Progenitor cell of endocrine pancreas (in vitro differentiated cells): ENCODE measurements at places on chromosomes 13 and 19. TPM values are rescaled to one million over a fixed set of nuclear protein-coding genes. Genes with fewer than 3 reads are reported as not detected.

DNA sequence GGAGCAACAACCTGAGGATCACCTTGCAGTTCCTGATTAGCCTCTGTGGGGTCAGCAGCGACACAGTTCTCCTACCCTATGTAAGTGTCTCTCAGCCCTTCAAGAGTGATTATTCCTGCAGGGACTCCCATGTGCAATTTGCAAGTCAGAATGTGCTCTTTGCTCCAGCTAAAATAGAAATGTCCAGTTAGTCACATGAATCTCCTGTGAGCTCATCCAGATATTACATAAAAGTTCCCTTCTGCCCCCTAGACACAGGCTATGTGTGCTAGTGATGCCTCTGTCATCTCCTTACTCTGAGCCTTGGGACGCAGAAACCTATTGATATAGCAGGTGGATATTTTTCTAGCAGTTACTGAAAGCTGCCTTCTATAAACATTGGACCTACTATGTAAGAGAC, 105.5 kb downstream of the ZAR1L start:
- no peaks in the 10 kb centered on the region for H3K27me3 ChIP-seq
- no peak overlapping the region for H3K4me3 ChIP-seq
- H3K4me1 ChIP-seq = peaks cover 11% of the 10 kb centered on the region
- no peak overlapping the region for H3K27ac ChIP-seq

Gene CKM
- not detected in 2 replicates for total RNA-seq

- no peak overlapping the region for H3K27ac ChIP-seq
- DNase-seq = no peak
- H3K4me1 ChIP-seq = peaks cover 8% of the 10 kb centered on the region
- peaks cover 11% of the 10 kb centered on the region for H3K27me3 ChIP-seq
These were observed 189.8 kb downstream of the KCTD12 start for GRCh38 chr13:76696370-76696769.

DNA sequence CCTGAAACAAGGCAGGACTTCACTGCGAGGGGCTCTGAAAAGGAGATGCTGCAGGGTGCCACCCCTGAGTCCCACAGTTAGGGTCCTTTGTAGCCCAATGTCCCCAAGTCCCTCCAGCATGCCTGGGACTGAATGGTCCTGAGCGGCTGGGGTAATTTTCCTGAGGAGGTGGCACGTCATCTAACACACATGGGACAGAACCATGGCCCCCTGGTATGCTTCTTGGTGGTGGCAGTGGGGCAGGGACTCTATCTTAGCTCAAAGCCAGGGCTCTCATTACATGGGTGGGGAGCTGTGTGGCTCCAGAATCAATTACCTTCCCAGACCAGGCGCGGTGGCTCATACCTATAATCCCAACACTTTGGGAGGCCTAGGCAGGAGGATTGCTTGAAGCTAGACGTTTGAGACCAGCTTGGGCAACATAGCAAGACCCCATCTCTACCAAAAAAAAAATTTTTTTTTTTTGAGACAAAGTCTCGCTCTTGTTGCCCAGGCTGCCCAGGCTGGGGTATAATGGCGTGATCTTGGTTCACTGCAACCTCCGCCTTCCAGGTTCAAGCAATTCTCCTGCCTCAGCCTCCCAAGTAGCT, 7.9 kb upstream of the SLC7A9 start:
- no peaks in the 10 kb centered on the region for H3K27me3 ChIP-seq
- DNase-seq = no peak
- H3K4me3 ChIP-seq = no peak overlapping the region

Gene RUBCNL
- 1.4 and 2.1 TPM in 2 replicates for total RNA-seq

Gene CARD8
- 60.9 and 64.6 TPM in 2 replicates for total RNA-seq

- H3K4me1 ChIP-seq = peaks cover 14% of the 10 kb centered on the region
- no peak overlapping the region for H3K27ac ChIP-seq
- no peaks in the 10 kb centered on the region for H3K27me3 ChIP-seq
- no peaks in the 10 kb centered on the region for H3K36me3 ChIP-seq
- H3K4me3 ChIP-seq = no peak overlapping the region
These were observed 1581.5 kb upstream of the PCDH20 start for GRCh38 chr13:62997038-62997599.

GRCh38 chr13:29532116-29532515, 63.4 kb downstream of the SLC7A1 start:
- no peak overlapping the region for H3K4me3 ChIP-seq
- H3K27me3 ChIP-seq = no peaks in the 10 kb centered on the region
- DNase-seq = no peak
- no peaks in the 10 kb centered on the region for H3K4me1 ChIP-seq
- no peak overlapping the region for H3K27ac ChIP-seq
- H3K36me3 ChIP-seq = peaks cover 15% of the 10 kb centered on the region
